ENCODE measurements at places on chromosomes 3 and 15.
A peak's percentile ranks its signal among the peaks of the same experiment; 100 is the strongest.

DNA sequence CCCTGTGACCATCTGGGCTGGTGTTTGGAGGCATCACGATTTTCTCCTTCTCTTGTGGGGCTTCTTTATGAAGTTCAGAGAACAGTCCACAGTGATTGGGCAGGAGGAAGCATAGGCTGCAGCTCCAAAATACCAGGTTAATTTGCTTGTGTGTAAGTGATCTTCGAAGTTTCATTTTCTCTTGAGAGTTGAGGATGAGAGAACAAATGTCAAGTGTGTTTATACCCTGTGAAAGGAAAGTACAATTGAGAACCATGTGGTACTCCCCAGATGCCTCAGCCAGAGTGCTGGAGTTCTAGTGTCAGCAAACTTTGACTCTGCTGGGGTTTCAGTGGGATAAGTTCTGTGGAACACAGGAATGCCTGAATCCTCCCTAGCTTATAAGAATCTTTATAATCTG is 357.1 kb upstream of the CFAP20DC start:
- no peak for DNase-seq

DNA sequence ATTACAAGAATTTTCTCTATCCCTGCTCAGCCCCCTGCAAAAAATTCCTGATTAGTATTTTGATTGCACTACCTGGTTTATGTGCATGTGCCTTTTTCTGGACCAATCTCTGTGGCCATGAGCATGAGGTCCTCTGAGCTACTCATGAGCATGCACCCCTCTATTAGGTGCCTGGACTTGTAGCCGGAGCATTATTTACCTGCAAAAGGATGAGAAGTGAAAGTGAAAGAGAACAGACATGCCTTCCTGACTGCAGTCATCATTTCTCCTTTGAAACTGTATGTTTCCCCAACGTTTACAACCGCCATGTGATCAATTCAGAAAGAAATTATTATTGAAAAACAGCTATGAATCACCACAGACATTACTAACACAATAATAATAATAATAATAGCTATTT is 1008.8 kb downstream of the ROBO2 start:
- no peak for DNase-seq

GRCh38 chr3:160169139-160169976 is 55.9 kb upstream of the C3orf80 start:
- no peak for DNase-seq

DNA sequence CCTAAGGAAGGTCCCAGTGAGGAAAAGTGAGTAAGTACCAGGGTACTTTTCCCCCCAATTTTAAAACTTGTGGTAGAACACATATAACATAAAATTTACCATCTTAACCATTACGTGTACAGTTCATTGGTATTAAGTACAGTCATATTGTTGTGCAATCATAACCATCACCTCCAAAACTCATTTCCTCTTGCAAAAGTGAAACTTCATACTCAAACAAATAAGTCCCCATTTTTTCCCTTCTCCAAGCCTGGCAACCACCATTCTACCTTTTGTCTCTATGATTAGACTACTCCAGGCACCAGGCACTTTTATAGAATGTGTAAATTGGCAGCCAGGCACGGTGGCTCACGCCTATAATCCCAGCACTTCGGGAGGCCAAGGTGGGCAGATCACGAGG is 12.2 kb downstream of the PRC1 start:
- no peak for DNase-seq

DNA sequence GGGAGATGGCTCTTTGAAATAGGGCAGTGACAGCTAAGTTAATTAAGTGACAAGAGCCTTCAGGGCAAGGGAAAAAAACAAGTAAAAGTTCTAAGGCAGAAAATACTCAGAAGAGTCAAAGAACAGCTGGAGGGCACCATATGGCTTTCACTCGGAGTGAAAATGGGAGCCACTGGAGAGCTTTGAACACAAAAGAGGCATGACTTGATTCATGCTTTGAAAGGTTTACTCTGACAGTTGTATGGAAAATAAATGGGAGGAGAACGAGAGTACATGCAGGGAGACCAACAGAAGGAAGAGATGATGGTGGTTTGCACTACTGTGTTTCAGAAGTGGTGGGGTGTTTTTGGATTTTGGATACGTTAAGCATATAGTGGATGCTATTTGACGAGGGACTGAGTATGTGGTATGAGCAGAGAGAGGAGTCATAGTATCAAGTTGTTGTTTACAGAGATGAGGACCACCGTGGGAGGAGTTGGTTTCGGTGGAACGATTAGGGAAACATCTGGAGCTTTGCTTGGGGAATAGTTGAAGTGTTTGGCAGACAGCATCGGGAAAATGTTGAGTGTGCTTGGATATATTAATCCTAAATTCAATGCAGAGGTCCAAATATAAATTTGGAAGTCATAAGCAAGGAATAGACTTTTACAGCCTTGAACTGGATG is 411.5 kb downstream of the GABRG3 start:
- DNase-seq = no peak

DNA sequence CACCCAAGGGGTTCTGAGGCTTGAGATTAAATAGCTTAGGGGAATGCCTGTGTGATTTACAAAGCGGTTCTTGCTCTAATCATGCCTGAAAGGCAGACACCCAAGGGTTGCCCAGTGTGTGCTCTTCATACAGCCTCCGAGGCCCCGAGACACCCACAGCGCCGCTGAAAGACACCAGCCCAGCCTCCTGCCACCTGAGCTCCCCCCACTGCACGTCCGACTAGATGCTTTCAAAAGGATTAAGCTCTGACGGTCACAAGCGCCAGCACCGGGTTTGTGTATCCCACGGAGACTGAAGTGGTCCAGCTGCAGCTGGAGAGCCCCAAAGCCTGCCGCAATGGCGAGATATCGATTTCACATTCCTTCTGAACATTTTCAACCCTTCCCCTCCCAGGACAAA is 50.3 kb downstream of the SPATA12 start:
- DNase-seq = no peak

DNA sequence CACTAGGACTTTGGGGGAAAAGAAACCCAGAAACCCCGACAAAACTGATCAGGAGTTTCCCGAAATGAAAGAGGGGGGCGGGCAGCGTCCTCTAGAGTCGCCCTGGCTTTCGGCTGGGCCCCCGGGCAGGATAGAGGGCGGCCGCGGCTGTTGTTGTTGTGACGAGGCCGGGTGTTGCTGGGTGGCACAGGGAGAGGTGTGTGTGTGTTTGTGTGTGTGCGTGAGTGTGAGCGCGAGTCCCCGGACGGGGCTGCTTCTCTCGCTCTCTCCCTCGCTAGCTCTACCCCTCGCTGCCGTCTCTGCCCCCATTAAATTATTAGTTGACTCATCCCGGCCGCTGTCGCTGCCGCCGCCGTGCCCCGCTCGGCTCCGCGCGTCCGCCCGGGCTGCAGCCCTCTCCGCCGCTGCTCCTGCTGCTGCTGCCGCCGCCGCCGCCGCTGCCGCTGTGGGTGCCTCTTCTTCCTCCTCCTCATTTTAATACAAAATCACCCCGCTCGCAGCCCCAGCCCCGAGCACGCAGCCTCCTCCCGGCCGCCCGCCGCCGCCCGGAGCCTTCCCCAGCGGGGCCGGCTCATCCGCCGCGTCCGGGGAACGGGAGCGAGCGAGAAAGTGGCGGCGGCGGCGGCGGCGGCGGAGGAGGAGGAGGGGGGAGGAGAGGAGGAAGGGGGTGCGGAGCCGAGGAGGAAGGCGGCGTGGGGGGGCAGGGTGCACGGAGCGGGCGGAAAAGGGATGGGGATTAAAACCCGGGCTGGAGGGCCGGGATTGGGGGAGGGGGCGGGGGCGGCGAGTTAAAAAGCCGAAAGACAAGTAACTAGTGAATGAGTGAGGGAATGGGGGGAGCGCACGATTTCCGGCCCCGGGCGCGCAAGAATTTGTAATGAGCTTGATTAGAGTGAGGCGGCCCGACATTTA is at the start of gene SATB1:
SATB1 (minus strand) TSS at position 611 of the 912 bp plus-strand sequence. CDS start 4,372 bp downstream, outside the sequence.
- DNase-seq = peak; percentile 85

DNA sequence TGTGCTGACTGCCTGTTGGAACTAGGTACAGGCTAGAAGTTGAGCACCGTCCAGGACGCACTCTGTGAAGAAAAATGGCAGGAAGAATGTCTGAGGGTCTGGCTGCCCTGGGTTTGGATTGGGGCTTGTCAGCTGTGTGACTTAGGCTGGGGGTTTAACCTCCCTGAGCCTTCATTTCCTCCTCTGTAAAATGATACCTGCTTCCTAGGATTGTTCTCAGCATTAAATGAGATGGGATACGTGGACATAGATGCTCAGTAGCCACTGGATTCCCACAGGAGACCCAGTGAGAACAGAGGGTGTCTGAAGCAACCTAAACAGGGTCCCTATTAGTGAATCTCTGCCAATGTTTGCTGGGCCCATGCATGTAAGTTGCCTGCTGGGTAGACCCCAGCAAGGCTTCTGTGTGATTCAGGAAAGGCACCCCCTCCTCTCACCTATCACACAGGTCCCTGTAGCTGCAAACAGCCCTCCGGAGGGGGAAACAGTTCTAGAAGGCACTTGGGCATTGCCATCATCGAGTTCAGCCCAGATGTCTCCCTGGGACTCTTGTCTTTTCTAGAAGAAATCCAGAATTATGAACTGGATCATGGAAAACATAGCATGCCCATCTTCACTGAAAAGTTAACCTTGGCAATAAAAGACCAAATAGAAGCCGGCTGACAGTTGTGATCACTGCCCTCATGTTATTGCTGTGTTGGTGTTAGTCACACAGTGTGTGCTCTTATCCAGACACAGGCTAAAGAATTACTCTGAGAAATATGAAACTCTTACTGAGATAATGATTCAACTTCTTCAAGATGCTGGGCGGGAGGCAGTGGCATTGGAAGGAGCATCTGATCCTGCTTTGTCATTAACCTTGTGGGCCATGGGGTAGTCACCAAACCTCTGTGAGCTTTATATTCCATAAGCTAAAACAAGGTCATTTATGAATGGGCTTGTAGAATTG is 64.5 kb downstream of the SMAD6 start:
- no peak for DNase-seq

- no peak for DNase-seq
Observed at GRCh38 chr3:112773864-112774263, 72.8 kb downstream of the CD200R1L start.

DNA sequence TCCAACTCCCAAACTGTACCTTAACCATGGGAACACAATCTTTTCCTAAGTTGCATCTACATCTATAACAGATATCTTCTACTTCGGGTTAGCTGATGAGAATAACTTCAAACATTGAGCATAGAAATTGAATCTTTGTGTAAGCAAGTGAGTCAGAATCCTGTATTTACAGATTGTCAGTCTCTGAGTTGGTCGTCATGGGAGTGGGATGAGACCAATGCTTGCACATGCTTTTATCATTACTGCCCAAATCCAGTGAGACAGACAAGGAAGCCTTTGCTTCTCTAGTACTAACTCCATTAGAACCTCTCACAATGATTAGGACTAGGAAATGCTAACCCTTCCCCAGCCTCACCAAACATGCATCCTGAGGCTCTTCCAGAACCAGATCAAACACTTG is 587.1 kb upstream of the ZNF717 start:
- no peak for DNase-seq

DNA sequence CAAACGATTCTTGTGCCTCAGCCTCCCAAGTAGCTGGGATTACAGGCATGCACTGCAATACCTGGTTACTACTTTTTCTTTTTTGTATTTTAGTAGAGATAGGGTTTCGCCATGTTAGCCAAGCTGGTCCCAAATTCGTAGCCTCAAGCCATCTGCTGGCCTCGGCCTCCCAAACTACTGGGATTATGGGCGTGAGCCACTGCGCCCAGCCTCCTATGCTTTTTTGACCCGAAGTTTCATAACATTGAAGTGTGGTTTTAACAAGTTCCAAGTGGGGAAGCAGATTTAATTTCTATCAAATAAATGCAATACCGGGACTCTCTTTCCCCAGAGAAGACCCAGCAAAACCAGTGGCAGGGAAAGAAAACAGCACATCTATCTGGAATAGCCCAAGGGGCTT is 13.7 kb downstream of the SH3BP5 start:
- DNase-seq = no peak

- no peak for DNase-seq
Observed at GRCh38 chr15:67281714-67282113, 27.1 kb downstream of the IQCH start.

- no peak for DNase-seq
Observed at GRCh38 chr15:91468871-91469580, 369.0 kb downstream of the SV2B start.

DNA sequence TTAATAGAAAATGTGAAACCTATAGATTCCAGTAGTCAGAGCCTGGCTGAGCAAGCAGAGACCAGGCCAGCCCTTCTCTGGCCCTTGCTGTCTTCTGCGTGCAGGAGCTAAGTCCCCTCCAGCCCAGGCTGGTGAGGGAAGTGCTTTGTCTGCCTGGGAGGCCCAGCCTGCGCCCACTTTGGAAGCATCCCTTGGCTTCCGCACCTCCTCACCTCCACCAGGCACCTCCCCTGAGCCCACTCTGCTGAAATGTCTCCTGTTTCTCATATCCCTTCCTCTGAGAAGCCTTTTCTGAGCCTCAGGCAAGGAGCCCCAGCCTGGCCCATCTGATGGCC is 45.3 kb downstream of the ALDH1L1 start:
- peak; percentile 5 for DNase-seq

- no peak for DNase-seq
Observed at GRCh38 chr3:155658671-155659261, 86.1 kb downstream of the PLCH1 start.

DNA sequence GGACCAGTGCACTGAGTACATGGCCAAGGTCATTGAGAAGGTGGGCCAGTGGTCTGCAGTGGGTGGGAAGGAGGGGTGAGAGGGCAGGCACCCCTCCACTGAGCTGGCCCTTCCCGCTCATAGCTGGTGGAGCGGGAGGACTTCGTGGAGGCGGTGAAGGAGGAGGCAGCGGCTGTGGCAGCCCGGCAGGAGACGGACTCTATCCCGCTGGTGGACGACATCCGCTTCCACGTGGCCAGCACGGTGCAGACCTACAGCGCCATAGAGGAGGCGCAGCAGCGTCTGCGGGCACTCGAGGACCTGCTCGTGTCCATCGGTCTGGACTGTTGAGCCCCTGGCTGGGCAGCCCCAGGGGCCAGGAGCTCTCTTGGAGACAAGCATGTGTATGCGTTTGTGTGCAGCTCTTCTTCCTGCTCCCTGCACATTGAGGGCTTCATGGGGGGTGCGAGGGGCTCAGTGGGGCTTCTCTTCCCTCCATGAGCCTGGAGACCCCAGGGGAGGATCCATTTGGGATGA is 7.5 kb downstream of the ABTB1 start:
- no peak for DNase-seq

Data from SK-N-SH (cell line).